Smooth muscle cell of the pulmonary artery (primary cell): ENCODE measurements at places on chromosomes 3 and 15. TPM values are rescaled to one million over a fixed set of nuclear protein-coding genes. Genes with fewer than 3 reads are reported as not detected.

NR1I2 gene
- total RNA-seq: 0.20 and 0.23 TPM in 2 replicates

CCNB2 gene
- 4.0 and 11.1 TPM in 2 replicates for total RNA-seq

ONECUT1 gene
- total RNA-seq: not detected in 2 replicates

HGD gene
- 0.40 and 1.3 TPM in 2 replicates for total RNA-seq

NPAP1 gene
- total RNA-seq: not detected in 2 replicates

CD96 gene
- total RNA-seq: 0.07 and 0.13 TPM in 2 replicates

RAB6B gene
- 1.7 and 4.2 TPM in 2 replicates for total RNA-seq

GP9 gene
- total RNA-seq: not detected in 2 replicates

OR5K2 gene
- total RNA-seq: not detected in 2 replicates

SLC9C1 gene
- total RNA-seq: 0.20 and 0.43 TPM in 2 replicates

GAP43 gene
- total RNA-seq: 5.7 and 6.1 TPM in 2 replicates

CLSTN2 gene
- total RNA-seq: 0.33 and 1.6 TPM in 2 replicates

GHRL gene
- not detected in 2 replicates for total RNA-seq

FSIP1 gene
- 0.66 and 1.6 TPM in 2 replicates for total RNA-seq

PODXL2 gene
- 5.4 and 6.5 TPM in 2 replicates for total RNA-seq

CKMT1B gene
- total RNA-seq: not detected in 2 replicates

CP gene
- 16.1 and 42.1 TPM in 2 replicates for total RNA-seq

CDAN1 gene
- 10.2 and 13.7 TPM in 2 replicates for total RNA-seq

CFAP20DC gene
- total RNA-seq: 1.6 and 3.1 TPM in 2 replicates

GRK7 gene
- total RNA-seq: not detected in 2 replicates

SCN11A gene
- total RNA-seq: under 0.01 TPM in 1 of 2 replicates, not detected in the other

CHRFAM7A gene
- 1.2 and 1.5 TPM in 2 replicates for total RNA-seq

TFRC gene
- total RNA-seq: 297 and 356 TPM in 2 replicates

ANKUB1 gene
- total RNA-seq: not detected in 2 replicates

BFSP2 gene
- total RNA-seq: not detected in 2 replicates

NOX5 gene
- total RNA-seq: 0.23 and 0.39 TPM in 2 replicates

GOLGA8J gene
- total RNA-seq: not detected in 2 replicates

FANCD2OS gene
- total RNA-seq: not detected in 2 replicates

GPR149 gene
- total RNA-seq: not detected in 2 replicates

GPR171 gene
- total RNA-seq: not detected in 2 replicates

LRTM1 gene
- not detected in 2 replicates for total RNA-seq

RFC4 gene
- 11.1 and 12.6 TPM in 2 replicates for total RNA-seq

SH3GL3 gene
- 0.07 and 0.20 TPM in 2 replicates for total RNA-seq

DOCK3 gene
- total RNA-seq: 0.26 and 0.30 TPM in 2 replicates

ABHD17C gene
- total RNA-seq: 8.8 and 9.6 TPM in 2 replicates

CHL1 gene
- total RNA-seq: 0.07 TPM in 1 of 2 replicates, not detected in the other

ECE2 gene
- 0.17 TPM in 1 of 2 replicates, not detected in the other for total RNA-seq

PLCB2 gene
- 0.07 and 0.43 TPM in 2 replicates for total RNA-seq

FMN1 gene
- total RNA-seq: 1.0 and 2.5 TPM in 2 replicates

TTC21A gene
- 3.2 and 6.8 TPM in 2 replicates for total RNA-seq

CCDC191 gene
- total RNA-seq: 2.0 and 2.4 TPM in 2 replicates

INSYN1 gene
- total RNA-seq: 1.3 and 3.3 TPM in 2 replicates

HRH1 gene
- total RNA-seq: 21.6 and 44.0 TPM in 2 replicates

CADM2 gene
- total RNA-seq: 0.65 TPM in 1 of 2 replicates, not detected in the other

STRIT1 gene
- not detected in 2 replicates for total RNA-seq

LRRC3B gene
- total RNA-seq: not detected in 2 replicates
